Bronchial smooth muscle cell (primary cell): ENCODE measurements at places on chromosomes 5 and 9. TPM values are rescaled to one million over a fixed set of nuclear protein-coding genes. Genes with fewer than 3 reads are reported as not detected.

Gene CXXC5
- 63.5 and 75.4 TPM in 2 replicates for total RNA-seq

Gene PCDHGB2
- total RNA-seq: 3.0 and 4.1 TPM in 2 replicates

Gene DHFR
- 2.7 and 6.1 TPM in 2 replicates for total RNA-seq

Gene OLFM1
- total RNA-seq: 1.1 and 4.5 TPM in 2 replicates

Gene MCC
- 50.8 and 64.7 TPM in 2 replicates for total RNA-seq

Gene TLE1
- 32.0 and 36.1 TPM in 2 replicates for total RNA-seq

Gene PKD2L2
- not detected in 2 replicates for total RNA-seq

Gene SHOC1
- total RNA-seq: under 0.01 TPM in 1 of 2 replicates, not detected in the other

Gene SDHA
- total RNA-seq: 146 and 168 TPM in 2 replicates

Gene CCNO
- 0.17 TPM in 1 of 2 replicates, not detected in the other for total RNA-seq

Gene PPP6C
- total RNA-seq: 7.3 TPM in 2 replicates

Gene KLF4
- total RNA-seq: 24.2 and 24.7 TPM in 2 replicates

Gene TDRD7
- total RNA-seq: 7.1 and 7.9 TPM in 2 replicates

Gene HTR4
- not detected in 2 replicates for total RNA-seq

Gene ZNG1F
- 5.0 and 6.5 TPM in 2 replicates for total RNA-seq

Gene PCDHGA9
- total RNA-seq: 2.9 and 3.8 TPM in 2 replicates

Gene GAPT
- not detected in 2 replicates for total RNA-seq

Gene OR2V1
- under 0.01 TPM in 1 of 2 replicates, not detected in the other for total RNA-seq

Gene BTNL3
- not detected in 2 replicates for total RNA-seq

Gene ADRB2
- under 0.01 and 0.32 TPM in 2 replicates for total RNA-seq

Gene OR1Q1
- total RNA-seq: not detected in 2 replicates

Gene CYLC2
- not detected in 2 replicates for total RNA-seq

Gene LAMC3
- 0.09 TPM in 1 of 2 replicates, not detected in the other for total RNA-seq

Gene TMEFF1
- 1.3 and 2.3 TPM in 2 replicates for total RNA-seq

Gene RNF183
- total RNA-seq: not detected in 2 replicates

Gene SLC25A2
- total RNA-seq: 0.32 TPM in 1 of 2 replicates, not detected in the other

Gene ADAMTS12
- total RNA-seq: 4.3 and 9.8 TPM in 2 replicates

Gene SLC6A18
- total RNA-seq: not detected in 2 replicates

Gene KIAA1191
- total RNA-seq: 29.5 and 41.8 TPM in 2 replicates

Gene LRRC70
- total RNA-seq: 0.26 and 0.79 TPM in 2 replicates

Gene FYB1
- 0.16 TPM in 1 of 2 replicates, not detected in the other for total RNA-seq

Gene LARP1
- total RNA-seq: 17.0 and 27.6 TPM in 2 replicates

Gene PLAC8L1
- total RNA-seq: 0.17 TPM in 1 of 2 replicates, not detected in the other

Gene SOHLH1
- total RNA-seq: not detected in 2 replicates
